ENCODE measurements at places on chromosomes 11 and 22.

GRCh38 chr22:43860126-43860525, 2.2 kb downstream of the SULT4A1 start:
- no peak for DNase-seq

- DNase-seq = no peak
Measured at GRCh38 chr11:97516688-97517087, 1126.9 kb downstream of the JRKL start.

GRCh38 chr11:7637447-7638157, 35.7 kb downstream of the CYB5R2 start:
- no peak for DNase-seq

DNA sequence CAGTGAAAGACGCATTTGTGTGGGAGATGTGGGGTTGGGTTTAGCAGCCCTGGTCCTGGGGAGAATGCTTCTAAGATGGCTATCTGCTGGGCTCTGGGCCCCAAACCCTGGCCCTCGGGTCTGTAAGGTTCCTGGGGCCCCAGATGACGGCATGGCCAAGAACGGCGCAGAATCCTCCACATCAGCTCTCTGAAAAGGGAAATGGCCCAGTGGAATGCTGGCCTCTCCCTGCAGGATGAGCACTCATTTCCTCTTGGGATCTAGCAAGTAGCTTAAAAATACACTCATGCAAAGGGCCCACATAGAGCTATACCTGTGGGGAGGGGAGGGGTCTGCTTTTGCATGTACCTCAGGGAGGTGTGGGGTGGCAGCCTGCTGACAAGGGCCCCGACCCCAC, 37.5 kb upstream of the LINC01488 start:
- no peak for DNase-seq

GRCh38 chr11:69861901-69862300, 42.7 kb upstream of the FGF3 start:
- no peak for DNase-seq

DNA sequence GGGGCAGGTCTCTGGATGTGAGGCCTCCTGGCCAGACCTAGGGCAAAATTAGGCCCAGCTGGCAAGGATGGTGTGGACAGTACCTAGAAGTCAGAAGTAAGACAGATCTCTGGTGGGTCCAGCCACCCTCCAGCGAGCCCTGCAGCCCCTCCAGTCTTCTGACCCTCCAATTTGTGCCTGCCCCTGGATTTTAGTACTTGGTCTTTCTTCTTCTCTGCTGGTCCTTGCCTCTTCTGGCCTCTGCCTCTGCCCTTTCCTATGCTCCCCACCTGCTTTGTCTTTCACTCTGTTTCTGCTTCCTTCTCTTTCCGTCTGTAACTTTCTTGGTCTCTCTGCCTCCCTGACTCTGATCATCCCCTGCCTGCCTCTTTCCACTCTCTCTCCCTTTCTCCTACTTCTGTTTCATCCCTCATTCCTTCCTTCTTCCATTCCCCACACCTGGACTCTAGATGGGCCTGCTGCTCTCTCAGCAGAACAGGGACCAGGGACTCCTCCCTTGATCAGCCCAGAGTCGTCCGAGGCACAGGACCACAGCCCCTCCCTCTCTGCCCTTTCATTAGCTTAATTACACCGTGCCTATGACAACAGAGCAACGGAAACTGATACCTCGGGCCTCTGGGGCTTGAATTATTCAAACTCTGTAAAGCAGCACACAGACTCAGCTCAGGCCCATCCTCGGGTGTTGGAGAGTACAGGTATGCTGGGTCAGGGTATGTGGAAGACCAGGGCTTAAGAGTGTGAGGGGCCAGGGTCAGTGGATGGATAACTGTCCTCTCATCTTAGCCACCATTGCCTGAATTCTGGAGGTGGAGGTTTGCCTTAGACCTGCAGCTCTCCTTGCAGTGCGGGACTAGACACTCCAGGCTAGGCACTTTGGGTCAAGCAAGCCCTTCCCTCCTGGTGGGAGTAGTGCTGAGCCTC, at the start of gene CHRNA10:
CHRNA10 (minus strand) TSS at position 51 of the 921 bp plus-strand sequence. CDS start 72 bp downstream, outside the sequence.
- DNase-seq = no peak

GRCh38 chr11:65976216-65977176, 15.0 kb downstream of the SART1 start:
- no peak for DNase-seq

DNA sequence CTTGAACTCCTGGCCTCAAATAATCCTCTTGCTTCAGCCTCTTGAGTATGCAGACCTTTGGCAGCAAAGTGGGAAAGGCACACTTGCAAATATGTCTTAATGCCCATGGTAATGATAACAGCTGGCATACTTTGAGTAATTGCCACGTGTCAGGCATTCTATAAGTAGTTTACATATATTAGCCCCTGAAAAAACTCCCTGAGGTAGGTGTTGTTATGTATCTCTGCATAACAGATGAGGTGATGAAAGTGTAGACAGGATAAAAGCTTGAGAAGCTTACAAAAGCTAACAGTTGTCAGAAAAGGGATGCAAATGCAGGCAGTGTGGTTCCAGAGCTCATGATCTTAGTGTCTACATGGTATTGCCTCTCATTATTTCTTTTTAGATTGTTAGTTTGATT, 291.1 kb upstream of the C11orf87 start:
- no peak for DNase-seq

- DNase-seq = no peak
Measured at GRCh38 chr22:19022755-19023154, 86.7 kb upstream of the PRODH start.

DNA sequence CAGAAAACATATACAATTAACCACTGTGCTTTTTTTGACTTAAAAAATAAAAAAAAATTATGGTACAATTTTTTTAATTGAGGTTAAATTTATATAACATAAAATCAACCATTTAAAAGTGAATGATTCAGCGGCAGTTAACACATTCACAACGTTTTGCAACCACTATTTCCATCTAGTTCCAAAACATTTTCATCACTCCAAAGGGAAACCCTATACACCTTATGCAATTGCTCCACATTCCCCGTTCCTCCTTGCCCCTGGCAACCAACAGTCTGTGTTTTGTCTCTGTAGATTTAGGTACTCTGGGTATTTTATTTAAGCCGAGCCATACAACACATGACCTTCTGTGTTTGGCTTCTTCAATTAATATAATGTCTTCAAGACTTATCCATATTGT, 15.3 kb downstream of the DDI1 start:
- DNase-seq = no peak

- DNase-seq = peak; percentile 90
Measured at GRCh38 chr11:12693479-12694182, 19.4 kb downstream of the TEAD1 start.

- DNase-seq = no peak
Measured at GRCh38 chr11:13463779-13464290, 813 bp upstream of the BTBD10 start.

DNA sequence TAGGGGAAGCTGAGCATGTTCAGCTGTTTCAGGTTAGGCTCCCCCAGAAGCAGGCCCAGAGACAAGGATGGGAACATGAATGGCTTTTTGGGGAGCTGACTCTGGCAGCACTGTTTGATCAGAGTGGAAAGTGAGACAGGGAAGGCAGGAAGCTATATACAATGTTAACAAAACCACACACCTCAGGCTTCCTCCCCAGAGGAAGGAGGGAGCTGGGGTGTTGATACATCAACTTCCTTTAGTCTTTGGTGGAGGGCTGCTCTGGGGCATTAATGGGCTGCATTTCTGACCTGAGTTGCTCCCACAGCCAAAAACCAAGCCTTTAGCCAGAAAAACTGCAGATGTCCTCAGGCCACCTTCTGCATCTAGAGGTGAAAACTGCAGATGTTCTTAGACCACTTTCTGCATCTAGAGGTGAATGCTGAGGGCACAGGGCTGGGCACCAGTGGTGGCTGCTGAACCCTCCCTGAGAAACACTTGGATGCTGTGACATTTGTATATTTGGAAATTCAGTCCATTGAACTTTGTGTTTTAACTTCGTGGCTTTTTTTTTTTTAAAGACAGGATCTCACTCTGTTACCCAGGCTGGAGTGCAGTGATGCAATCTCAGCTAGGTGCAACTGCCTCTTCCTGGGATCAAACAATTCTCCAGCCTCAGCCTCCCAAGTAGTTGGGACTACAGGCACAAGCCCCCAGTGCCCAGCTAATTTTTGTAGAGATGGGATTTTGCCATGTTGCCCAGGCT, 49.9 kb downstream of the KIAA1671 start:
- DNase-seq = no peak

- no peak for DNase-seq
Measured at GRCh38 chr22:45968003-45968650, 8.8 kb downstream of the WNT7B start.

DNA sequence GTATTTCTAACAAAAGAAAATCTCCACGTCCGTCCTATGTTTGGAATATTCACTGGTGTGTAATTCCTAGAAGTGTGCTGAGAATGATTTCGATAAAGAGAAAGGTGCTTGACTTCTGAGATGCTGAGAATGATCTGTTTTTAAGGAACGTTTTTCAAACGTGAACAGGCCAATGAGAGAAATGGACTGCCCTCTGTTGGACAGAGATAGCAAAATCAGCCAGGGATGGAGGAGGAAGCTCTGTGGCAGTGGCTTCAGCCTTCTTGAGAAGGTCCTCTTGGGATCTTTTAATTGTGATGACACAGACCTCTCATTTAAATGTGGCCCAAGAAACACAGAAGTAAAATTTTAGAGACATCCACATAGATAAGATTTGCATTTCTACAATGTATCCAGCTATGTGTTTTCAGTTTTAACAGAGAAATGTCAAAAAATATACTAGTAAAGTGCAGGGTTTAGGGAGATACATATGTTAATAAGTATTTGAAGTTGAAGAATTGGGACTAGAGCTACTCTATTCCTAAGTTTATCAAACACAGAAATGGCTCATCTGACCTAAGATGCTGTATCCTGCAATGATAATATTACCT, 84.0 kb upstream of the RCN1 start:
- DNase-seq = peak; percentile 63

DNA sequence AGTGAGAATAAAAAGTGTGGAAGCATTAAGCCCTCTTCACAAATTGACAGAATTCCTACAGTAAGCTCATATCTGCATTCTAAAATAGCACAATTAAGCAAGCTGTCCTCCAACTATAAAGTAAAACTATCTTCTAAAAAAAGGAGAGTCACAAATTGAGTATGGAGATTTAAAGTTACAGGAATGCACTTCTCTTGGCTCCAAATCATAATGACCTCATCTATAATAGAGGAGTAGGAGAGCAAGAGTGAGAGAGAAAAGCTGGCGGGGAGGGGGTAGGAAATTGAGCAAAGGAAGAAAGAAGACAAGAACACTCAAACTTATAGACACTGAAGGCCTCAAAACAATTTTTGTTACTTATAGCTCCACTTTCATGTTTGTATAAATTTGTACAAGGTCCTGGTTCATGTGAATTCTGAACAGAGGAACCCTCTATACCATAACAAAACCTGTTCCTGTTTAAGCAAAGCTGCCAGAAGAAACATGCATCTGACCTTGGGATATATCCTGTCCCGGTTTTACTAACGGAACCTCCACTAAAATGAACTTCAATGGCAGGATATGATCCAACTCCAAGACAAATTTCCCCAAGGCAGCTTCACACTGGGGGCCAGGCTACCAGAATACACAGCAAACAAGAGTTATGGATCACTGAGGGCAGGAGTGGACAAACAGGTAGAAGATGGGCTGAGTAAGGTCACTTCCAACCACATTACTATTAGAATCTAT, 37.2 kb downstream of the SLC35F2 start:
- no peak for DNase-seq

DNA sequence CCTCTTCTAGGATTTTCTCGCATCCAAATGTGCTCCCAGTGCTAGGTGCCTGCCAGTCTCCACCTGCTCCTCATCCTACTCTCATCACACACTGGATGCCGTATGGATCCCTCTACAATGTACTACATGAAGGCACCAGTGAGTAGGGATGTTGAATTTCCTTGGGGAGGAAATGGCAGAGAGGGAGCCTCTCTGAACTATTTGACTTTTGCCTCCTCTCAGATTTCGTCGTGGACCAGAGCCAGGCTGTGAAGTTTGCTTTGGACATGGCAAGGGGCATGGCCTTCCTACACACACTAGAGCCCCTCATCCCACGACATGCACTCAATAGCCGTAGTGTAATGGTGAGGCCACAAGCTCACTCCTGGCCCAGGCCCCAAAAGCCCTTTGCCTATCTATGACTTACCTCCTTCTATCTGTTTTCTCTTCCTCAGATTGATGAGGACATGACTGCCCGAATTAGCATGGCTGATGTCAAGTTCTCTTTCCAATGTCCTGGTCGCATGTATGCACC, 2.5 kb downstream of the TAF10 start:
- no peak for DNase-seq

- peak; percentile 99 for DNase-seq
Measured at GRCh38 chr11:65261591-65262380, at the start of gene POLA2. Gene POLA2, plus strand, starts transcription at chr11:65261962. Its CDS starts 331 bp downstream, at chr11:65262293.

GRCh38 chr22:47567126-47568090, 805.0 kb downstream of the TBC1D22A start:
- no peak for DNase-seq

GRCh38 chr11:108616549-108616948, 23.0 kb upstream of the EXPH5 start:
- DNase-seq = no peak

DNA sequence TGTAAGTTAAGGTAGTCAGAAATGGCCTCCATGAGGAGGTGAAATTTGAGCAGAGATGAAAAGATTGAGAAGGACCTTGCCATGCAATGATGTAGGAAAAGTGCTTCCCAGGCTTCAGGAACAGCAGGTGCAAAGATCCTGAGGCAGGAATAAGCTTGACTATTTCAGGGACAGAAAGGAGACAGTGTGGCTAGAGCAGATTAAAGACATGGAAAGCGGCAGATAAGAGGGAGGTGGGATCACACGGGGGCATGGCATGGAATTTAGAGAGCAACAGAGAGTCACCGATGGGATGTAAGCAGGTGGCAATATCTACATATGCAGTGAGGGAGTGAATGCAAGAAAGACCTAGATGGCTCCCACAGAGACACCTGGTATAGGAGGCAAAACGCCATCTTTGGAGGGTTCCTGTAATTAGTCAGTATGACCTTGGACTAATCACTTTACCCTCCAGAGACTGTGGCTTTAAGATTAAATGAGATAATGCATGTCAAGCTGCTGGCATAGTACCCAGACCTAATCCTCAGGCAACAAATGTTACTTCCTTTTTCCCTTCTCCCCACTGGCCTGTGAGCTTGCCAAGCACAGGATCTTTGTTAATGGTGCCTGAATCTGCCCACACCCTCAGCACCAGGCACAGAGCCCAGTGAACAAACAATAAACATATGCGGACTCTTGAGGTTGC, 24.6 kb upstream of the ACER3 start:
- no peak for DNase-seq

- no peak for DNase-seq
Measured at GRCh38 chr11:110337570-110338193, 41.3 kb upstream of the RDX start.

- DNase-seq = no peak
Measured at GRCh38 chr11:56846631-56847576, 98.4 kb upstream of the OR9G4 start.

GRCh38 chr11:75386942-75387630, 12.2 kb upstream of the RPS3 start:
- no peak for DNase-seq

Measured in COLO829 (cell line).